ENCODE measurements at places on chromosomes 11 and 22. TPM values are rescaled to one million over a fixed set of nuclear protein-coding genes. Genes with fewer than 3 reads are reported as not detected.
A peak's percentile ranks its signal among the peaks of the same experiment; 100 is the strongest.

DNA sequence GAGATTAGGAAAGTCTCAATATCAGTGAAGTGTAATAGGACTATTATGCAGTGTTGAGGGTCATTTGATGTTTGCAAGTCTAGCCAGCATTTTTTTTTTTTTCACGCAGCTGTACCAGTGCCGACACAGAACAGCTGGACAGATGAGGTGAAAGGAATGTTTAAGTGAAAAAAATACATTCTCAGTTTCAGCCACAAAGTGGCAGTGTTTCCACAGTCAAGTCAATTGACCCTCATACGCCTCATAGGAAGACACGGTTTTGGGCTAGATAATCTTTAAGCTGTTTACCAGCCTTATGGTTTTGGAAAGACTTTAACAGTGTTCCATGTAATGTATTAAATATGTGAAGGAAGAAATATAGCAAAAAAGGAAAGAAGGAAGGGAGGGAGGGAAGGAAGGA is 349.9 kb upstream of the ANO3 start:
- DNase-seq: peak; percentile 41

The KCNK4 gene
- total RNA-seq: not detected

- DNase-seq: no peak
Observed at GRCh38 chr11:60370252-60370810, 8.0 kb upstream of the MS4A7 start.

The TRPM5 gene
- total RNA-seq: not detected

DNA sequence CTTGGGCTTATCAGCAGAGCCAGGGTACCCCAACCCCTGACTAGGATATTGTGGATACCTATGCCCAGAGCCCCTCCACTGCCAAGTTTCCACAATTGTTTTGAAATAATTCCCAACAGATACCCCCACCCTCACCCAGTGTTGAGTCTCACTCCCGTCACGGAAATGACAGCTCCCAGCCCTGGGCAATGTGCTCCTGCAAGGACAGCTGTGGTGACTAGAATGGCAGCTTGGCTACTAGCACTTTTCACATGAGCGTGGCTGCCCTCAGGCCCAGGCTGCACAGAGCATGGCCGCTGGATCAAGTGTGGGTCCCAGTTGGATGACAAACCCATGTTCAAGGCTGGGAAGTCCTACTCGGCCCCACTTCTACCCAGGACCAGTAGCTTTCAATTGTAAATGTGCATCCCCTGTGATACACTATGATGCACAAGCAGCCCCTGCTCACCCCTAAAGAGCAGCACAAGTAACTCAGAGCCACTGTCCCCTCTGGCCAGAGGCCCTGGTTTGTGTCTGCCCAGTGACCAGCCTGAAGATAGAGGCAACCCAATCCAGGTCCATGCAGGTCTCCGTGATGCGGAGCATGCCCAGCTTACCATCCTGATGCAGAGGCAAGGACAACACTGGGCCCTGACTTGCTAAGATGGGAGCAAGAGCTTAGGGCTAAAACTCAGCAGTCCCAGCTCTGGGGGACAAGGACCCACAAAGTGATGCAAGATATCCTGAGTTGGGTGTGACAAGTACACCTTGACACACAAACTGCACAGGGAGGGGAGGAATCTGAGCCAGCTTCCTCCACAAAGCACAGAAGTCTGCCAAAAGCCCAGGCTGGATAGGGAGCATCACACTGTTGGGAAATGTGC is 13.2 kb downstream of the KCNQ1OT1 start:
- no peak for DNase-seq

DNA sequence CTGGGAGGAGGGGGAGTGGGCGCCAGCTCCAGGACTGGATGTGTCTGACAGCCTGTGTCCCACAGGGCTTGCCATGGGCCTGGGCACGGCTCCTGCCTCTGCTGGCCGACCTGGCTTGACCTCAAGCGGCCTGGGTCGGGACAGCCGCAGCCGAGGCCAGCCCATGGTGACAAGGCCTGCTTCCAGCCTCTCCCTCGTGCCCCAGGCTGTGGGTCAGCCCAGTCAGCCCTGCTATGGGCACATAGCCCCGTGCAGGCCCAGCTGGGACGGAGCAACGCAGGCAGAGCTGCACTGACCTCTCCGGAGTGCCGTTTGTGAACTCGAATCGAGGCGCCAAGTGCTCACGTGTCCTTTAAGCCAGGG is 17.9 kb downstream of the OSBPL5 start:
- no peak for DNase-seq

- peak; percentile 78 for DNase-seq
Observed at GRCh38 chr11:102950622-102951081, 4.9 kb downstream of the MMP13 start.

The P2RY6 gene
- under 0.01 TPM for total RNA-seq
